NCI-H524 treated with DMSO at 0.1 percent for 48 hours (cell line): ENCODE measurements at places on chromosomes 12 and 14.

DNA sequence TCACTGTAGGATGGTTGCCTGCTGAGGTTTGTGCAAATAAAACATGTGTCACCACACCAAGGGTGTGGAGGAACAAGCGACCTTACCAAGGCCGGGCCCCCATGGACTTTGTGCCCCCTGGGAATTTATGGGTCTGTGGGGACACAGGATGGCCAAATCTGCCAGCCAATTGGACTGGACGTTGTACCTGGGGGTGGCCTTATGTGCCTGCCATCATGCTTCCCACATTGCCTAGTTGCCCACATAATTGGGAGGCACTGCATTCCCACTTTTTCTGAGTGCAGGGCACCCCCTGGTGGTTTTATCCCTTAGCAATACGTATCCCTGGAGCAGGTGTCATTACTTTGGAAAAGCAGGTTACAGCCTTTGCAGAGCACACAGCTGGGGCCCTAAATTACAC, 92.6 kb upstream of the TMPO start:
- no peak for DNase-seq

DNA sequence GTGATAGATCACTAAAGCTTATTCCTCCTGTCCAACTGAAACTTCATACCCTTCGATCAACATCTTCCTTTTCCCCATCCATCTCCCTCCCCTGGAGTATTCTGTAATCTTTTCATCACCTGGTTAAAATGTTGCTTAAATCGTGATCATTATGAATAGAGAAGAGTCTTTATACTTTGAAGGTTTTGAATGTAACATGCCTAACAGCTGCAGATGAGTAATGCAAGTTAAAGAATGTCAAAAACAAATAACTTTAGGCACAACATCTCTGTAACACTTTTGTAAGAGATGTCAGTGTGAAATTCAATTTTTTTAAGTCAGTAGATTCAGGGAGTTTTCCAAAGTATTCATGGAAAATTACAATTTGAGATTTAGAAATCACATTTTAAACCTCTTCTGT, 25.0 kb downstream of the RXYLT1 start:
- DNase-seq, result no peak

- DNase-seq, result no peak
Observed at GRCh38 chr12:54215989-54216796, 27.4 kb upstream of the SMUG1 start.

GRCh38 chr12:116656306-116656705, 81.6 kb downstream of the SPRING1 start:
- DNase-seq, result no peak

DNA sequence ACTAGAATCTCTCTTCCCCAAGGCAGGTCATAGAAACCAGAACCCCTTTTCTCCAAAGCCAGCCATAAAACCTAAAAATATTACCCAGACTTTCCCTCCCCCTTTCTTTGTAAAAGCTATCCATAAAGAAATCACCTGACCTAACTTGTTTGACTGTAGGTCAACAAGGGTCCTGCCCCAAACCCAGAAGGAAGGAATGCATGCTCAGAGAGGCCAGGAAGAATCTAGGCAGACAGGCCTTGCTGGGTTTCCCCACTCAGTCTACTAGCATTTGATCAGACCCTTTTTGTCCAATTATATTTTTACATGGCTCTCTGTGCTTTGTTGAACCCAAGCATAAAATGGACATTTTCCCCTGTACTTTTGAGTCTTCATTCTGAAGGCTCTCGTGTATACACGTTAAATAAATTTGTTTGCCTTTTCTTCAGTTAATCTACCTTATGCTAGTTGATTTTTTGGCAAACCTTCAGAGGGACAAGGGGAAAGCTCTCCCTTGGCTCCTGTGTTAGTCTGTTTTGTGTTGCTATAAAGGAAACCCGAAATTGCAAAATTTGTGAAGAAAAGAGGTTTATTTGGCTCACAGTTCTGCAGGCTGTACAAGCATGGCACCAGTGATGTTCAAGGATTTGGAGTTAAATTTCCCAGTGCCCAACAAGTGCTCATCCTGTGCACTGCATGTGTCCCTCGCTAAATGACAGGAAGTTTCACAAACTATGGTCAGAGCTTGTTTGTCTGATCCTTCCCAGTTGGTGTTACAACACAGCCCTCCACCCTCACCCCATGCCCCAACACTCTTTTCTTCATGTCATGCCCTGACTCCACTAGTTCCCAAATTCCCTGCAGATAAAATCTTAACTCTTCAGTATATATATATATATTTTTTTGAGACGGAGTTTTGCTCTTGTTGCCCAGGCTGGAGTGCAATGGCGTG, 14.2 kb upstream of the RASSF3 start:
- DNase-seq, result no peak

DNA sequence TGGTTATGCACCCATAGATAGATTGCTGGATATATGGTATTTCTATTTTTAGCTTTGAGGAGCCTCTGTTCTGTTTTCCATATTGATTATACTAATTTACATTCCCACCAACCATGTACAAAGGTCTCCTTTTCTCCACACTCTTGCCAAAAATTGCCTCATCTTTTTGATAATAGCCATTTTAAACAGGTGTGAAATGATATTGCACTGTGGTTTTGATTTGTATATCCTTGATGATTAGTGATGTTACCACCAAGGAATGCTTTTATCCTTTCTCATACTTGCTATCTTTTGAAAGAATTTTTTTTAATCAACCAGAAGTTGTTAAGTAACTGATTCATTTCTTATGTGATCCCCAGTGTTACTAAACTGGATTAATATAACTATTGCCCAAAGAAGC, 60.0 kb downstream of the BBS10 start:
- DNase-seq, result no peak

DNA sequence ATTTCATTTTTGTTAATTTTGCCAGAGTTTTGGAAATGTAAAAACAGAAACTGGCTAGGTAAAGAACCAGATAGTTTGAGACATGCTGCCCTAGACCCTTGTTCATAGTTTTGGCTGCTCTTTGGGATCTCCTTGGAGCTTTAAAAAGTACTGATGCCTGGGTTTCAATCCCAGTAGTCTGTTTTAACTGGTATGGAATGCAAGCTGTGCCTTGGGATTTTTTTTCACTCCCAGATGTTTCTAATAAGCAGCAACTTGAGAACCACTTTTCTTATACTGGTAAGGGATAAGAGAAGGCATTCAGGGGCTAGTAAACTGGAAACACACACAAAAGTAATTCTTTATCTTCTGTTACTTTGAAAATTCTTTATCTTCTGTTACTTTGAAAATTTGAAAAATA, 18.8 kb downstream of the SLC35F4 start:
- no peak for DNase-seq

DNA sequence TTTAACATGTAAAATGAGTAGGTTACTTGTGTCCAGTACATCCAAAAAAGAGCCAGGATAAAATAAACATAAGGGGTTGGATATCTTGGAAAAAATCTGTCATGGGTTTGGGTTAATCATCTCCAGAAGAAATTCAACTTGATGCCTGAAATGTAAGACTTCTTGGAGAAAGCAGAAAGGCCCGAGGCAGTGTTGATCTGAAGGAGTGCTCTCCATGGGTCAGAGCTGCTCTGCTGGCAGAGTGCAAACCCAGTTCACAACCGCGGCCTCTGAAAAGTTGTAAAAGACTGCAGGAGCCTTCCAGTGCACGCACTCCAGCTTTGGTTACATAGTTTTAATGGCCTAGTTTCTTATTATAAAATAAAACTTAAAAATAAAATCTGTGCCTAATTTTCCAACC, 97.3 kb upstream of the ALX1 start:
- DNase-seq, result no peak

DNA sequence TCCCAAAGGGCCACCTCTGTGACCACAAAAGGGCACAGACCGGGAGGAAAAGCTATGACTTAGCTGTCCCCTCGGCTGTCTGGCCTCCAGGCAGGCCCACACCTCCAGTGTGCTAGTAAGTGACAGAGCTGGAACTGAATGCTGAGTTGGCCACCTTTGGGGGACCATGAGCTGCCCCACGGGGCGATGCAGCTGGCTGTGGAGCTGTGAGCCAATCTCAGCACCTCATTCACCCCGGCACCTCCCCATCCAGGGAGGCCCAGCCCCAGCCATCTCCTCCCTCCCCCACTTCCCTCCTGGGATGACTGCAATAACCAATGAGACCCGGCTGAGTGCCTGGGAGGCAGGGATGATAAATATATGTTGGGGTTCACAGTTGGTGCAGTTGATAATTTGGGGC, 12.2 kb upstream of the TESC start:
- DNase-seq, result no peak

- DNase-seq, result no peak
Observed at GRCh38 chr12:6535960-6536847, 1.9 kb downstream of the GAPDH start.

GRCh38 chr14:80979951-80980350, 24.5 kb downstream of the TSHR start:
- no peak for DNase-seq

DNA sequence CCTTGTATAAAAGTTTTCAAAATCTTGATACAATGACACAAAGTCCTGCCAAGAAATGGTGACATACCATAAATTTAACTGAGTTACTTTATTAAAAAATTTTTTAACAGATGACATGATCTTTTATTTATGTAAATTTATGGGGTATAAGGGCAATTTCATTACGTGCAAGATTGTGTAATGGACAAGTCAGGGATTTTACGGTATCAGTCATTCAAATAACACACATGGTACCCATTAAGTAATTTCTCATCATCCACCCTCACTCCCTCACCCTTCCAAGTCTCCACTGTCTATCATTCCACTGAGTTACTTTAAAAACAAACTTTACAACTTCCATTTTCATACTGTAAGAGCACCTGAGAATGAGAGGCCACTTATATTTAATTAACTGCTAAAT, 37.4 kb downstream of the SPTLC2 start:
- no peak for DNase-seq

DNA sequence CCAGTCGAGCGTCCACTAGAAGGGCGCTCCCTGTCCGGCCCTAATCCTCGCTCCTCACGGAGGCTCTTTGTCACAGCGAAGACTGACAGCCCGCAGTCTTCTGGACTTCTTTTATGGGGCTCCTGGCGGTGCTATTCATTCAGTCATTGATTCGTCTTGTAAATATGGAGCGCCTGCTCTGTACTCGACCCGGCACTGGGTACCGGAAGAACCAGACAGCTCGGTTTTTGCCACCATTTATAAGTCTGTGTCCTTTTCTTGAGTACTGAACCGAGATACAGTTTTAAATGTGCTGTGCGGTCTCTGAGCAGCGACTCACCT, 570 bp downstream of the DMAC2L start:
- DNase-seq, result peak; percentile 52

DNA sequence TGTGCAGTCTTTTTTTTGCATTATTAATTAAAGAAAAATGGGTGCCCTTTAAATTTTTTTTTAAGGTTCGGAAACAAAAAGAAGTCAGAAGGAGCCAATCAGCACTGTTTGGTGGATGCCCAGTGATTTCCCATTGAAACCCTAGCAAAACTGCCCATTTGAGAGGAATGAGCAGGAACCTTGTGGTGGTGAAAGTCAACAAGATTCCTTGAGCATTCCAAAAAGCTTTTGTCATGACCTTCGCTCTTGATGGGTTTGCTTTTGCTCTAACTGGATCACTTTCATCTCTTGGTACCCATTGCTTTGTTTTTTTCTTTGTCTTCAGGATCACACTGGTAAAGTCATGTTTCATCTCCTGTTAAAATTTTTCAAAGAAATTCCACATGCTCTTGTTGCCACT, 54.1 kb downstream of the ADIPOR2 start:
- DNase-seq, result no peak

DNA sequence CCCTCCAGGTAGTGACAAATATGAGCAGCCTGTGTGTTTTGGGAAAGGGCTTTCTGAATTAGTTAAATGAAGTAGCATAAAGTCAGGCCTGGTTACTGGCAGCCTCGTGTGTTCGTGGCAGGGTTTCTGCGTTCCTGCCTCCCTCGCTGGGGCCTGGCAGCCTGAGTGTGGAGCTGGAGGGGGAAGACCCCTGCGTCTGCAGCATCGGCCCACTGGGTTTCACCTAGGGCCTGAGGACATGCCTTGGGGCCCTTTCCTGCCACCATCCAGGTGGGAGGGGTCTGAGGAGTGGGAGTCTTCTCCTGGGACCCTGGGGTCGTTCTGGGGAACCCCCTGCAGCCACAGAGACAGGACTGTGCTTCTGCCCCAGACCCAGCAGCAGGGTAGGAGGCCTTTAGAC, 20.4 kb upstream of the AMN start:
- DNase-seq, result no peak

- no peak for DNase-seq
Observed at GRCh38 chr12:51863363-51863932, 14.9 kb upstream of the FIGNL2 start.

DNA sequence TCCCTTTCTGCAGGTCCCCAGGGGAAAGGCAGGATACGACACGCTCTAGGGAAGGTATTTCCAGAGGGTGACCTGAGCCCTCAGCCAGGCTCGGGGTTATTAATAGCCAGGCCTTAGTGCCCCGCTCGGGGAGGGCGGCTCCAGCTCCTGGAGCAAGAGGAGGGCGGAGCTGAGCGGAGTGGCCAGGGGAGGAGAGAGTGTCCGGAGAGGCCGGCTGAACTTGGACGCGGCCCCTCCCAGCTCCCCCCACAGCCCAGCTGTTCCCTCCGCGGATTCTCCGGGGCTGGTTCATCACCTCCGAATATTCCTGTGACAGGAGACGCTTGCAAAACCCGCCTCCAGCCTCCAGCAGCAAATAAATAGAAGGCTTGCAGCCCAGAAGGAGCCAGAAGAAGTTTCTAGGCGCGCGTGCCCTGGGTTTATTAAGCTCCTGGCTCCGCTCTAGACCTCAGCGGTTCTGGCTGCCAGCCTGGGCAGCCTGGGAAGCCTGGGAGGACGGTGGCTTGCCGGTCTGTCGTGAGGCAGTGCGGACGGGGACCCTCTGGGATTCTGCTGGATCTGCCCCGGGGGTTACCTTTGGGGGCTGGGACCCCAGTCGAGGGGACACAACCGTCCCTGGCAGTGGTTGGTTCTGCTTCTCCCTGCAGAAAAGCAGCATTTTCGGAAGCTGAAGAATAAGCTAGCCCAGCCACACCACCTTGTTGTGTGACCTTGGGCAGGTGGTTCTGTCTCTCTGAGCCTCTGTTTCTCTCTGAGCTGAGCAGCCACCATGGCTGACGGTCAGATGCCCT, at the start of gene HSPB8:
Gene HSPB8, plus strand, starts transcription at position 388 of the 791 bp plus-strand sequence. Its CDS starts 382 bp downstream, at position 770.
- DNase-seq, result no peak

- DNase-seq, result no peak
Observed at GRCh38 chr12:8696442-8697090, 1.2 kb upstream of the RIMKLB start.

GRCh38 chr14:79473651-79474050, 737.7 kb downstream of the DIO2 start:
- no peak for DNase-seq

DNA sequence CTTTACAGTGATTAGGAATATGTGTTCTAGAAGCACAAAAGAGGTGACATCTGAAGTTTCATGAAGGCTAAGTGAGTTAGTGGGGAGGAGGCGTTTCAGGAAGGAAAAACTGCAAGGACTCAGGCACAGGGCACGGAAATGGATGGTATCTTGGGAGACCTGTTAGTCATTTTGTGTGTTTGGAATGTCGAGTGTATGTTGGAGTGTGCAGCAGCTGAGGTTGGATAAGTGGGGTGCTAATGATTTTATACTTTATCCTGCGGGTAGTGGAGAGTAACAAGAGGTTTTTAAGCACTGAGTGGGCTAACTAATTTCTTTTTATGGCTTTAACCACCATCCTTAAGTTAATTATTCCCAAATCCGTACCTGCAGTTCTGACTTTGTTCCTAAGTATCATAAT, 571.5 kb upstream of the FBXO33 start:
- DNase-seq, result peak; percentile 94

GRCh38 chr14:35201066-35201465, 78.7 kb downstream of the PRORP start:
- no peak for DNase-seq
